Spleen (tissue), 13 donors: ENCODE measurements at places on chromosomes 13 and 19.

DNA sequence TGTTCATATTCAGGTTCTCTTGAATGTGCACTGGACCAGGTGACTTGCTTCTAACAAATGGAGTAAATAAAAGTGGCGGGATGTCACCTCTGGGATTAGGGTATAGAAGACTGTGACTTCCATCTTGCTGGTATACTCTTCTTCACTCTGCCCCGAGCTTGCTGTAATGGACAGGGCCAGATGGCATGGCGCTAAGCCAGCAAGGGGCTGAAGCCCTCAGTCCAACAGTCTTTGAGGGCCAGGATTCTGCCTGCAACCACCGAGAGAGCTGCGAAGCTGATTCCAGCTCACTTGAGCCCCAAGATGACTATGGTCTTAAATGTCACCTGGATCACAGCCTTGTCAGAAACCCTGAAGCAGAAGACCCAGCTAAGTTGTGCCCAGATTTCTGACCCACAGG is 600.0 kb downstream of the FGF9 start:
- DNase-seq = no peak

GRCh38 chr13:91277013-91277676 is 70.3 kb upstream of the MIR17HG start:
- no peak for DNase-seq

DNA sequence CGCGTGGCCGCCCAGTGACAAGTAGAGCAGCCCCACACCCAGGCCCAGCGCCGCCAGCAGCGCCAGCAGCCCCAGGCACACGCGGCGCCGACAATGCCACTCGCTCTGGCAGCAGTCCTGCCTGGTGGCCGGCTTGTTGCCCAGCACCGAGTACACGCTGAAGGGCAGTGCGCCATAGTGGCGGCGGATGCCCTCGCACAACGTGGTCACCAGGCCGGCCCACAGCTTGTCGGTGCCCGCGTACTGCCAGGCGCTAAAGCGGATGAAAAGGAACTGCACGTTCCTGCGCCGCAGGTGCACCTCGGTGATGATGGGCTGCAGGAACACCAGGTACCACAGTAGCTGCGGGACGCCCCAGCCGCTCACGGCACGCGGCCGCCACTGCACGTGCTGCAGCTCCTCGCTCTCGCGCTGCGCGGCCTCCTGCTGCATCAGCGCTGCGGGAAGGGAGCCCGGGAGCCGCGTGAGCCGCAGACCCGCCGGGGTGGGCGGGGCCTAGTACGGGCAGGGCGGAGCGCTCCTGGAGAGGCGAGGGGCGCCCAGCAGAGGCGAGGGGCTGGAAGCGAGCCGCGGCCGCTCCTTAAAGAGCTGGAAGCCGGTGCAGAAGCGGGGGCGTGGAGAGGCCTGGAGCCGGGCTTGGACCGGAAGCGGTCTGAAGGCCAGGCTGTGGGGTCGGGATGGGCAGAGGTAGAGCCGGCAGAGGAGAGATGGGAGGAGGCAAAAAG is 7.3 kb downstream of the NKPD1 start:
- no peak for DNase-seq

DNA sequence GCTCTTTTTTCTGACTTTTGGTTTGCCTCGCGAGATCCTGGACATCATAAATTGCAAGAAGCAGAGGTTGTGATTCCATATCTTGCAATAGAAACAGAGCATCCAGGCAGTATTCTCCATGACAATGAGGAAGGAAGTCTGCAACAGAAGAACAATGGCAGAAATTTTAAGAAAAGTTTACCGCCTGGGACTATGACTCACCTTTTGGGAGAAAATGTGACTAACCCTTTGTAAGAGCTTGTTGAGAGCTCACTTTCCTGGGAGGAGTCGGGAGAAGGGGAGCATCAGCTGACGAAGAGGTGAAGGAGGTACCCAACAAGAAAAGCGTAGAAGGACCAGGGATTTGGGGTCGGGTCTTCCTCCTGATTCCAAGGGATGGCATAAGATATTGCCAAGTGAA is 34.3 kb upstream of the TNFSF11 start:
- no peak for DNase-seq

GRCh38 chr19:51071095-51071405 is 6.2 kb upstream of the KLK13 start:
- no peak for DNase-seq

DNA sequence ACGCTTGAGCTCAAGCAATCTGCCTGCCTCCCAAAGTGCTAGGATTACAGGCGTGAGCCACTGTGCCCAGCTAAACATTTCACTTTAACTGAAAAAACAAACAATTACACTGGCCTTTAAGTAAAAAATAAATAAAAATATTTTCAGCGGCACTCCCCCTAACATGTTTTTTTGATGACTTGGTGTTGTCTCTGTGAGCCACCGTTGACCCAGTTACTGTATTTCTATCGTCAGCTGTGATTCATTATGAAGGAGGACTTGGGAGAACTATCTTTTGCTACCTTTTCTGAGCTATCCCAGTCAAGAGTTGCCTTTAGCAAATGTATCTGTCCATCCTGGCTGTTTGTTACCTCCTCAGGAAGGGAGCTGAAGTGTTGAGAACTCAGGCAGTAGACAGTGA is 18.5 kb upstream of the C19orf33 start:
- DNase-seq = no peak

- DNase-seq = no peak
Measured at GRCh38 chr13:110319397-110319773, 12.3 kb downstream of the COL4A2 start.

DNA sequence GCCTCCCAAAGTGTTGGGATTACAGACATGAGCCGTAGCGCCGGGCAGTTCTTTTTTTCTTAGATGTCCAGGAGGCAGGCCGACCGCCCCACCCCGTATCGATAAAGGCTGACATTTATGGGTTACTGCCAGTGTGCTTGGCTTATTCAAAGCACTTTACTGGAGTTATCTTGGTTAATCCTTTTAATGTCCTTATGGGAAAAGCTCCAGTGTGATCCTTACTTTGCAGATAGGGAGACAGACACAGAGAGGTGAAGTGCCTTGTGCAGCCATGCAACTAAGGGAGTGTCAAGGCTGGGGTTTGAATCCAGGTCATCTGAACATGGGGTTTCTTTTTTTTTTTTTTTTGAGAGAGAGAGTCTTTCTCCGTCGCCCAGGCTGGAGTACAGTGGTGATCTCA is 19.2 kb downstream of the NCAN start:
- DNase-seq = no peak

- DNase-seq = no peak
Measured at GRCh38 chr13:111922086-111922485, 144.9 kb upstream of the SOX1 start.

GRCh38 chr19:45574526-45574925 is 10.1 kb downstream of the OPA3 start:
- DNase-seq = no peak

DNA sequence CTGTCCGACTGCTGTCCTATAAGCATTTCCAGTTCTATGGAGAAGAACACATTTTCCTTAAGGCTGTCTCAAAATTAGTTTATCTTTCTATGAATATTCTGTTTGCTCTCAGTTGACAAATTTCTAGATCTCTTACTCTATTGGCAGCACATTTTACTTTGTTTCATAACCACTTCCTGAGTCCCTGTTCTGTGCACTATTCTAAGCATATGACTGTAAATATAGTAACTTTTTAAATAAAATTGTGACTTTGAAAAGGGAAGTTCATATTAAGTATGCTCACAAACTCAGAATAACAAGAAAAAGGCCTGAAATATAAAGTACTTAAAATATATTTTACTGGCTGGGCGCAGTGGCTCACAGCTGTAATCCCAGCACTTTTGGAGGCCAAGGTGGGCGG is 56.5 kb upstream of the HTR2A start:
- no peak for DNase-seq

DNA sequence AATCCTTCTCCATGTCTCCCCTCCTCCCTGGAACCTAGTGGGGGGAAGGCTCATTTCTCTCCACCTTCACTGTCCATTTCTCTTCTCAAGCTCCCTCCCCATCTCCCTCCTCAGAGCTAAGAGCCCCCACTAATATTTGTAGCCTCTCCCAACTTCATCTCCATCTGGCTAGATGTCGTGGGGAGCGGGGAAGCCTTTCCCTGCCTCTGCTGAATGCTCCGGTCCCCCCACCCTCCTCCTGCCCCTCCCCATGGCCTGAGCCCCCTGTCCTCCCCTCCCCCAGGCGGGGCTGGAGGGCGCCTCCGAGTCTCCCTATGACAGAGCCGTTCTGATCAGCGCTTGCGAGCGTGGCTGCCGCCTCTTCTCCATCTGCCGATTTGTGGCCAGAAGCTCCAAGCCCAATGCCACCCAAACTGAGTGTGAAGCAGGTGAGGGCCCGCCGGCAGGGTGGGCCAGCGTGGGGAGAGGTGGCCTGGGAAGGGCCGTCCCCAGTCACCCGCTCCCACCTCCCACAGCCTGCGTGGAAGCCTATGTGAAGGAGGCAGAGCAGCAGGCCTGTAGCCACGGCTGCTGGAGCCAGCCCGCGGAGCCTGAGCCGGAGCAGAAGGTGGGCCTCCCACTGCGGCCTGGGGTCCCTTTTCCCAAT is 1.0 kb downstream of the TMEM59L start:
- DNase-seq = no peak

DNA sequence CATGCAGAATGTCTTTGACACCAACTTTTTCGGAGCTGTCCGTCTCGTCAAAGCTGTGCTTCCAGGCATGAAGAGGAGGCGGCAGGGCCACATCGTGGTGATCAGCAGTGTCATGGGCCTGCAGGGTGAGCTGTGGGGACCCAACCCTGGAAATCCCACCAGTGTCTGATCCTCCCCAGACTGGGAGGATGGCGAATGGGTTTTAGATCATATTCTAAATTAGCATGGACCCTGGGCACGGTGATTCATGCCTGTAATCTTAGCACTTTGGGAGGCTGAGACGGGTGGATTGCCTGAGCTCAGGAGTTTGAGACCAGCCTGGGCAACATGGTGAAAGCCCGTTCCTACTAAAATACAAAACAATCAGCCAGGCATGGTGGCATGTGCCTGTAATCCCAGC is 5.5 kb downstream of the RDH8 start:
- no peak for DNase-seq

- DNase-seq = no peak
Measured at GRCh38 chr19:55486971-55487923, 989 bp upstream of the SSC5D start.

- no peak for DNase-seq
Measured at GRCh38 chr13:65236841-65237418, 1993.2 kb downstream of the PCDH9 start.

DNA sequence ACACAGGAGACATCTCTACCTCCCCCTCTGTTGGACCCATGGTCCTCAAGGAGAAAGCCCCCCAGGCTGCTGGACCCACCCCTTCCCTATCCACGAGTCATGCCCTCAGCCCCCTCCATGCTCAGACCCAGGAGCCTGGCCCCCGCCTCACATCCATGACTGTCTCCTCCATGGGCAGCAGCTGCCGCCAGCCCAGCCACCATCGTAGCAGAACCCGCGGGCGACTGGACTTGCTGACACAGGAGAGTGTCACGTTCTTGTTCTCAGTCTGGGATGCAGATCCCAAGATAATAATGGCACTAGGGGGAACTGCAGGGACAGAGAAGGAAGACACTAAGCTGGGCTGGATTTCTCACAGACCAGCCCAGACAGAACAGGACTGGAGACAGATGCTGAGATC is 3.8 kb downstream of the NPHS1 start:
- DNase-seq = no peak

GRCh38 chr19:29807870-29808405 is 3.9 kb upstream of the CCNE1 start:
- peak; percentile 54 for DNase-seq

DNA sequence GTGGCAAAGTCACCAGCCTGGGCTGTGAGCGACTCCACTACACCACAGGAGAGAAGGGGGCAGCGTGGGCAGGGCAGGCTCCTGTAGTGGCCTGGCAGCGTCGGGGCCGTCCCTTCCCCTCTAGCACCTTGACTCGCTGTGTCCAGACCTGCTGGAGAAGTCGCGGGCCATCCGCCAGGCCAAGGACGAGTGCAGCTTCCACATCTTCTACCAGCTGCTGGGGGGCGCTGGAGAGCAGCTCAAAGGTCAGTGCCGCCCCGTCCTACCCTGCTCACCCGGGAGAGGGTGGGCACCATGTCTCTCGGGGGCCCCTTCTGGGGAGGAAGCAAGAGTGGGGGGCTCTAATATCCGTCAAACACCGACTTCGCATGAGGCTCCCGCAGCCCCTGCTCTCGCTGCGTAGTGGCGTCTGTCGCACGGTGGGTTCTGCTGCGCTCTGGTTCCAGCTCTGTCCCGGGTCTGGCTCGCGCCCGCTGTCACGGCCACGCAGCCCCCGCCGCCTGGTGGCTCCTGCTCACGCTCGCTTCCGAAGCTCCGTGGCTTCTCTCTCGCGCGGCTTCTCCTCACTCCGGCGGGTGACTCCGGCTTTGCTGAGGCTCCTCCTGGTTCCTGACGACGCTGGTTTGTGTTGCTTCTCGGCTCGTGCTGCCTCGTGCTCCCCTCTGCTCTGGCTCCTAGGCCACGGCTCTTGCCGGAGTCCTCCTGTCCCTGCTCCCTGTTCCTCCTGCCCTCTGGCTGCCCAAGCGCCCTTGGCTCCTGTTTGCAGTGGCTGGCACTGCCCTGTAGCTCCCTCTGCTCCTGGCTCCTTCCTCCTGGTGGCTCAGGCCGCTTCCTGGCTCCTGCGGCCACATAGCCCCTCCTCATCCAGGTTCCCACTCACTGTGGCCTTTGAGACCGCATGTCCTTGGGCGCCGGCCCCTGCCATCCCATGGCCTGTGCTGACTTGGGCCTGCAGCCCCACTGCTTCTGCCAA is 27.2 kb downstream of the MYH14 start:
- DNase-seq = no peak

DNA sequence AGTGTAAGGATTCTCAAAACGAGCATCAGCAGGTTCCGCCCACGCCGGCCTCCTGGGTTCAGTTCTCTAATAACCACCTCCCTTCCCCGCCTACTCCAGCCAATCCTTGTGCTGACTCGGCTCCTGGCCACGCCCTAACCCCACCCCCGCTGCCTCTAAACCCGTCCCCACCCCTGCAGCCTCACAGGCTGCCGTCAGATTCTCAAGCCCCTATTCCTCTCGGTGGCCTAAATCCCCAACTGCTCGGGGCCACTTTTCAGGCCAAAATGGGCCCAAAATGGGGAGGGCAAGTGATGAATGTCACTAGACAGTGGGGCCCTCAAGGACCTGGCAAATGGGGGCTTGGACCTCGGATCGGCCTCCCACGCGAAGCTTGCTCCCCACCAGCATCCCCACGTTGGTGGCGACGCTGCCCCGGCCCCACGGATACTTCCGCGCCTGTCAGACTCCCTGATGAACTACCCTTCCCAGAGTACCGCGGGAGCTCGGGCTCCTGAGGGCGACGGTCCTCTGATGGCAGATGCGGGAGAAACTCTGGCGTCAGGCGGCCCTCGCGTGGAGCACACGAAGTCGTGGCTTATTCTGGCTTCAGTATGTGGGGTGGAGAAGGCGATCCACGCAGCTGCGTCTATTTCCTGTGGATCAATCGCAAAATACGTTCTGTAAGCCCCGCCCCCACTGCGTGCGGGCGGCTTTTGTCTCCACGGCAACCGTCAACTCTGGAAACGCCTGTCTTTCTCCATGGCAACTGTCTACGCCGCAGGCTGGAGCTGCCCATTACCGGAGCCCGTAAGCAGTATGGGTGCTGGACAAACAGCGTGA is 24.8 kb downstream of the ZNF473 start:
- DNase-seq = peak; percentile 91

DNA sequence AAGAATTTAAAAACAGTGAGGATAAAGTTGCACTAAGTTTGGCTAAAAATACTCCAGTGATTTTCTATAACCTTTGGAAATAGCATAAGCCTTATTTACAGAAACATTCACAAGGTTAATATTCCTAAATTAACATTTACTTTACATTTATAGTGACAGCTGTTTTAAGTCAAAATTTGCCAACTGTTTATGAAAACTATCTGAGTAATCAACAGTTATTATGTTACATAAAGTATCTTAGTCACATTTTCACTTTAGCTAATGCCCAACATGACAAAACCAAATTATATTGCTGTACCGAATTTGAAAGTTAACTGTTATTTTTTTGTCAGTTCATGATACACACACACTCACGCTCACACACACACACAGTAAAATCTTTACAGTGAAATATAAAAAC is 1.2 kb downstream of the TNFRSF19 start:
- DNase-seq = no peak
